ENCODE measurements at places on chromosomes 5 and 9. TPM values are rescaled to one million over a fixed set of nuclear protein-coding genes. Genes with fewer than 3 reads are reported as not detected.

LCN6 gene
- total RNA-seq = not detected

IGFBPL1 gene
- not detected for total RNA-seq

PCDHA9 gene
- total RNA-seq = not detected

SPATA31D4 gene
- total RNA-seq = not detected

SMIM33 gene
- not detected for total RNA-seq

DNA sequence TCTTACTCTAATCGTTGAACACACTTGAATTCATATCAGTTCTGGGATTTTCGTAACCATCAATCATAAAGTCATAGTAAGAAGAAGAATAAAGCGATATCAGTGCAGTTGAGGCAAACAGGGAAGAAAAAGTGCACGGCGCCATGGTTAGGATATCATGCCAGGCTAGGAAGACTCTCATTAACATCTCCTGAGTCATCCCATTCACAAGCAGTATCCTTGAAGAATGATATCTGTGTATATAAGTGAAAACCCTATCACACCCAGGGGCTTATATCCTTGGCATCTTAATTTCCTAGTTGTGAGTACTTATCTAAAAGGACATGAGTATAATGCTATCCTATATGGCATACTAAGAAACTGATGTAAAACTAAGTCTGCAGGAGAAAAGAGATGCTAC lies 38.6 kb downstream of the NFIB start:
- DNase-seq = no peak
- peaks cover 6% of the 10 kb centered on the region for H3K27me3 ChIP-seq
- no peak overlapping the region for H3K27ac ChIP-seq
- no peaks in the 10 kb centered on the region for H3K4me1 ChIP-seq
- no peak overlapping the region for H3K4me3 ChIP-seq

- no peaks in the 10 kb centered on the region for H3K4me1 ChIP-seq
- no peak for DNase-seq
- no peaks in the 10 kb centered on the region for H3K36me3 ChIP-seq
Observed at GRCh38 chr9:9257999-9258498, 1354.8 kb downstream of the PTPRD start.

GRCh38 chr9:83469722-83470121 lies 68.5 kb downstream of the FRMD3 start:
- H3K36me3 ChIP-seq = no peaks in the 10 kb centered on the region

- H3K4me1 ChIP-seq = no peaks in the 10 kb centered on the region
- no peak overlapping the region for H3K27ac ChIP-seq
- no peaks in the 10 kb centered on the region for H3K36me3 ChIP-seq
- peaks cover 7% of the 10 kb centered on the region for H3K27me3 ChIP-seq
- no peak for DNase-seq
Observed at GRCh38 chr5:135008981-135009735, 24.9 kb downstream of the PITX1 start.

DNA sequence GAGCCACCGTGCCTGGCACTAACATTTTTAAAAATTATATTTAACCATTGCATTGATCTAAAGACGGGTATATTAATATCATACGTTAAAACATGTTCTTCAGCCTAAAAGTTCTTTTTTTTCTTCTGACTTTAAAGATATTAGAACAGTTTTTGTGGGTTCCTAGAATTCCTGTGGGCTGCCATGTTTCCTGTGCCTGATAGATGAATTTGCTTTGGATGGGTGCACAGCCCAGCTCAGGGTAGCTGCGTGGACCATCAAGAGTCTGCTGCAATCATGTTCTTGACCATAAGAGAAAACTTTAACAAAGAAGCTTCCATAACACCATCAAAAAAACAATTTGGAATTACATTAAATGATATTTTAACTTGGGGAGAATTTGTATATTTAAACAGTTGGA lies 2.4 kb upstream of the LAMC3 start:
- DNase-seq = no peak
- peaks cover 5% of the 10 kb centered on the region for H3K4me1 ChIP-seq
- H3K36me3 ChIP-seq = no peaks in the 10 kb centered on the region
- no peak overlapping the region for H3K27ac ChIP-seq
- no peak overlapping the region for H3K4me3 ChIP-seq
- peaks cover 30% of the 10 kb centered on the region for H3K27me3 ChIP-seq

GRCh38 chr5:142290577-142291299 lies 34.1 kb downstream of the SPRY4 start:
- H3K27me3 ChIP-seq = peaks cover 10% of the 10 kb centered on the region
- no peaks in the 10 kb centered on the region for H3K36me3 ChIP-seq
- no peak for DNase-seq
- H3K4me3 ChIP-seq = no peak overlapping the region

DNA sequence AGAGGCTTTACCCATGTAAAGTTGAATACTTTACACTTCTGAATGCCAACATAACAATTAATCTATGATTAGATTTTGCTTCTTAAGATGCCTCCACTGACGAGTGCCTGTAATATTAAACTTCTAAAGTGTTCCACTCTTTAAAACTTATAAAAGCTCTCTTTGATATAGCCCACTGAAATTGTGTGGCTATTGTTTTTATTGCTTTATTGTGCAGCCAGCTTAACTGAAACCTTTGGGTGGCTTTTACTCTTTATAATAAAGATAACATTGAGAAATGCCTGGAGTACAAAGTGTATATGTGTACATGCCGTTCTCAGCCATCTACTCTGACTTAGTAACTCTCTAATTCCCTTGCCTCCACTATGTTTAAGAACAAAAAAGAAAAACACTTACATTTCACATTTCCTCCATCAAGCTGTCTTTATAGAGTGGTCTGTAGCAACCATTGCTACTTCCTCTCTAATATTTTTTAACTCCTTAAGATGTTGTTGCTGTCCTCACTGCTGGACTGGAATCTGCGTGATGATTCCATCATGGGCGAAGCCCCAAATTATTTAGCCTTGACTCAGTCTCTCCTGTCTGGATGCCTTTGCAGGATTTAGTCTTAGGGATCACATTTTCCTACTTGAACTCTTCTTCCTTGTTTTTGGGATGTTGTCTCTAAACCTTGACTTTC lies 9.1 kb downstream of the PIK3R1 start:
- no peaks in the 10 kb centered on the region for H3K27me3 ChIP-seq
- H3K27ac ChIP-seq = no peak overlapping the region
- H3K36me3 ChIP-seq = peaks cover 50% of the 10 kb centered on the region
- no peak for DNase-seq

- no peak overlapping the region for H3K27ac ChIP-seq
- no peaks in the 10 kb centered on the region for H3K36me3 ChIP-seq
- no peak for DNase-seq
- peaks cover 46% of the 10 kb centered on the region for H3K27me3 ChIP-seq
Observed at GRCh38 chr9:116154976-116155697, 1.5 kb downstream of the PAPPA start.

GRCh38 chr5:1064383-1065142 lies 47.3 kb downstream of the SLC12A7 start:
- DNase-seq = no peak
- H3K36me3 ChIP-seq = peaks cover 23% of the 10 kb centered on the region
- H3K27ac ChIP-seq = no peak overlapping the region
- H3K4me1 ChIP-seq = no peaks in the 10 kb centered on the region

All from activated B cell treated with CpG ODN at 0.5 μM for 24 hours (primary cell).